Daoy (cell line): ENCODE measurements at places on chromosomes 16 and 17. TPM values are rescaled to one million over a fixed set of nuclear protein-coding genes. Genes with fewer than 3 reads are reported as not detected.

GRCh38 chr17:69523244-69523861 lies 108.9 kb downstream of the MAP2K6 start:
- peak; percentile 35 for DNase-seq

DNA sequence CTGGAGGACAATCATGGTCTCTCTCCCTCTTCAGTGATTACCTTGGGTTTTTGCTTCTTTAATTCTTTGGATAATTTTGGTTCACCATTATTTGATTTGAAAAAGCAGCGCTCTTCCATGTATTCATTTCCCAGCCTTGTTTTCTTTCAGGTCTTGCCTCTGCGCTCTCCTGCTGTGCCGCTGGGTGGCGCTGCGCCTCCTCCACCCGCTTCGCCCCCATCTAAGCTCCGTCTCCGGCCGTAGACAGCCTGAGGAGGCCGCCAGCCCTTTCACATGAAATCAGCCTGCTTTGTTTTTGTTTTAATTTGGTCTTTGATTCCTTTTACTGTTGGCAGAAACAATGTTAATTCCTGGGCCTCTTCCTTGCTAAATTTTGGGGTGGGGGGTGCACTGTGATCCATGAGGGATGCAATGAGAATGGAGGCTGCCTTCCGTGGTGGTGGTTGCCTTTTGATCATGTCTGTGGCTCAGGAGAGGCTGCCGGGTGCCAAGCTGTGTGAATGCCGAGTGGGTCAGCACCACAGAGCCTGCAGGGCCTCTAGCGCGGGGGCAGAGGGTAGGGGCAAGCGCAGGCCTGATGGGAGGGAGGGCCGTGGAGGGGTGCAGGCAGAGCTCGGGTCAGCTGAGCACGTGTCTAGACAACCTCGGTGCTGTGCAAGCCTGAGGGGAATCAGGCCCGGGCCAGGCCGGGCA lies 64.1 kb downstream of the PLD6 start:
- DNase-seq, result peak; percentile 71

DNA sequence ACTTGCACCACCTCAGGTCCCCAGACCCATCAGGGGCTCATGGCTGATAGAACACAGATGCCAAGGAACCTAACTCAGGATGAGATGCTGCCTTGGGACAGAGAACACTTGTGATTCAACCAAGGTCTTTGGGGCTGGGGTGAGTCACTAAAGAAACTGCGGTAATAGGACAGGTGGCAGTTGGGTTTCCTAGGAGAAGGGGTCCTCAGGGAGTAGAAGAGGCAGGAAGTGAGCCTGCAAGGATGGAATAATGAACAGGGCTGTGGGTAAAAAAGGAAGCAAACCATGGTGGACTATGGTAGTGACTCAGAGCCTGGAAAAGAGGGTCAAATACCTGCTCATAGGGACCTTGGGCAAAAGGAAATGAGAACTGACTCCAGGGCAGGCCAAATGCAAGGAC lies 6.5 kb upstream of the PNPO start:
- DNase-seq, result peak; percentile 70

- DNase-seq, result peak; percentile 8
These were observed 256.6 kb downstream of the CPPED1 start for GRCh38 chr16:12546918-12547607.

- no peak for DNase-seq
These were observed 162.5 kb upstream of the CNTNAP4 start for GRCh38 chr16:76114681-76115080.

Gene CAPNS2
- total RNA-seq, result not detected in 2 replicates

Gene SDR42E1
- total RNA-seq, result 1.5 and 1.6 TPM in 2 replicates
